H7 (cell line): ENCODE measurements at places on chromosomes 13 and 19. TPM values are rescaled to one million over a fixed set of nuclear protein-coding genes. Genes with fewer than 3 reads are reported as not detected.

Gene FCER2
- total RNA-seq, result not detected in 2 replicates

Gene KASH5
- total RNA-seq, result 0.21 and 0.26 TPM in 2 replicates

Gene MBD3L2B
- total RNA-seq, result not detected in 2 replicates

Gene NBEA
- 11.8 and 16.1 TPM in 2 replicates for total RNA-seq

DNA sequence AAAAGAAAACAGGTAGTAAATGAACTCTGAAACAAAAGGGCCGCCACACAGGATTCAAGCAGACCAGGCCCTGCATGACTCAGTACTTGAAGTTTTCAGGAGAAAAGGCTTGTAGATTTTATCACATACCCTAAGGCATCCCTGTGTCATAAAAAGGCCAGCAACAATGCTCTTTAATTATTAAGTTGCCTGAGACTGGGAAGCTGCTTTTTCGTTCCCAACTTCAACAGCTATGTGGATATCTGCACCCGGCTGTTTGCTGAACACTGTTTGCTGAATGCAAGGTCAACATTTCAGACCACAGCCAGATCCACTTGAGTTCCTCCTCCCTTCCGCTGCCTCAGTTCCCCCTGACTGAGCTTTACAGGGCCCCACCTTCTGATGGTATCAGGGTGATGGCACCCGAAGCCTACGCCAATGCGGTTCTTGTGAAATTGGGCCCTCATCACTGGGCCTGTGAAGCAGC is 6.1 kb upstream of the ECH1 start:
- DNase-seq, result peak; percentile 21

DNA sequence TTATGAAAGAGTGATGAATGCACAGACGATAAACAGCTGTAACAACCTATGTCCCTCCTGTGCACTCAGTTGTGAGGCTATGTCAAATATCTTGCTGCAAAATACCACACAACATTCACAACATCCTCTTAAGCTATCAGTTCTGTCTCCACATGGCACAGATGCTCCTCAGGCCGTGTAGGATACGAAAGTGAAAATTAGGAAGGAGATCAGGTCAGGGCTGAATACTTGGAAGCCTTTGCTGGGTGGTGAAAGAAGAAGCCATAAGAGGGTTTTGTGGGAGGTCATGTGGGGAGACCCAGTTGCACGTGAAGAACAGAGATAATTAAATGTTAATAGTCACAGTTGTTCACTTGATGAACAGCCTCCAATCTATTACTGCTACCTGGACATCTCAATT is 58.9 kb downstream of the RXFP2 start:
- no peak for DNase-seq
